Hepatic stellate cell (primary cell): ENCODE measurements at places on chromosomes 2 and 18.

- no peak for DNase-seq
Measured at GRCh38 chr2:25098670-25099486, 57.0 kb downstream of the EFR3B start.

- no peak for DNase-seq
Measured at GRCh38 chr2:159111346-159111927, 143.0 kb downstream of the TANC1 start.

- DNase-seq, result no peak
Measured at GRCh38 chr18:12238826-12239225, 15.3 kb upstream of the CIDEA start.

DNA sequence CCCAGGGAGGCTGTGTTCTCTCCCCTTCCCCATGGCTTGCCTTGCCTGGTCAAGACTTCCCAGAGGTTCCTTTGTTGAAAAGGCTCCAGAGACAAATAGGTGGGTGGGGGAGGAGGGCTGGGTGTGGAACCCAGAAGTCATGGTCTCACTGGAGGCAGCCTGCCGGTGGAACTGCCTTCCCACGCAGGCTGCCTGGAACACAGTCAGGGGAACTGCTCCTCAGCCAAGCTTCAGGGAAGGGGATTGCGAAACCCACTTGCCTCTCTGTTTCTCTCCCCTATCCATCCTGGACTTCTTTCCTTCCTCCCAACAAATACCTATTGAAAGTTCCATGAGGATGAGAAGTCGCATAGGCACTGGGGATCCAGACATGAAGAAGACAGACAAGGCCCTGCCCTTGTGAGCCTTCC, 31.6 kb downstream of the MARCO start:
- no peak for DNase-seq

DNA sequence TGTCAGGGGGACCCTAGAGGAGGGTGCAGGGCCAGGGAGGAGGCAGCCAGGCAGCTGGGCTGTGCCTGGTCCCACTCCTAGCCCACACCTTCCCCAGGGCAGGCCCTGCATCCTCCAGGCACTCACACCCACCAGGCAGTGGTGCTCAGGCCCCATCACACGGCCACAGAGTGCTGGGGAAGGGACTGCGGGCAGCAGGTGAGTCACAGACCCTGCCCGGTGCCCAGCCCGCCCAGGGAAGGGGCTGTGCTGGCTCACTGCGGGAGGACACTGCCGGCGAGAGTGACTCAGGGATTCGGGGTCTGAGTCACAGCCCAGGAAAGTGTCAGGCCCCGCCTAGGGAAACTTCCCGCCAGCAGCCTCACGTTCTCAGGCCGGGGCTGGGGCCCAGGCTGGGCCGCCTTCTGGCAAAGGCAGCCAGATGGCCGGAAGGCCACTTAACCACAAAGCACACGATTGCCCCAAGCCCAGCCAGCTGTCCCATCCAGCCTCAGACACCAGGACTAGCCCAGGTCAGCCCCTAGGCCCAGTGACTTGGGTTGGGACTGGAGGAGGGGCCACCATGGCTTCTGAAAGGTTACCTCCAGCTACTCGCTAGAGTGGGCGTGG, 42.2 kb downstream of the BIN1 start:
- peak; percentile 100 for DNase-seq
